Fibroblast of skin of right biceps (primary cell): ENCODE measurements at places on chromosomes 4 and X.
A peak's percentile ranks its signal among the peaks of the same experiment; 100 is the strongest.

DNA sequence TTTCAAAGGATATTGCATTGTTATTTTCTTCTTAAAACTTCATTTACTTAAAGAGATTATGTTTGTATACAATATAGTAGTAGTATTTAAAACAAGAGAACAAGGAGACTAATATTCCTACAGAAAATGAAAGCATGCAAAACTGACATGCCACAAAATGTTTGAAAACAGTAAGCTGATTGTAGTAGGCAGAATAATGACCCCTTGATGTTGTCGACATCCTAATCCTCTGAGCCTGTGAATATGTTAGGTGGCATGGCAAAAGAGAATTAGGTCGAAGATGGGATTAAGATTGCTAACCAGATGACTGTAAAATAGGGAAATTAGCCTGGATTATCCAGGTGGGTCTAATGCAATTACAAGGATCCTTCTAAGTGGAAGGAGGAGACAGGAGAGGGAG, 522.2 kb upstream of the NR3C2 start:
- DNase-seq, result no peak

- DNase-seq, result peak; percentile 60
Measured at GRCh38 chr4:122914938-122915337, 7.5 kb downstream of the NUDT6 start.

DNA sequence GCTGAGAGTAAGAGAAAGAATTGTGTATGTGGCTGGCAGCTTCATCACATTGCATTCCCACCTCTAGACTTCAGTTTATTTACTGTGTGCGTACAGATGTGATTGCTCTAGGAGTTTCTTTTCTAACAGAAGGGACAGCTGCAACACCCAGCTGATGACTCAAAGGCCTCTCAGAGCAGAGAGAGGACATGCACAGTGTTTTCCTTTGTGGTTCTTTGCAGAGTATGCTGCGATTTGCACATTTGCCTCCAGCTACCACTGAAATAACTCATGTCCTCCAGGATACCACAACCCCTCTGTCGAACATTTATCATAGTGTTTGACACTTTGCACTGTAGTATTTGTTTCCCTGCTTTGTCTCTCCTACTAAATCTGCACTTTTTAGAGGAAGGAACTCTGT, 294.1 kb downstream of the STIM2 start:
- peak; percentile 86 for DNase-seq

GRCh38 chr4:154506253-154506652, 14.7 kb upstream of the DCHS2 start:
- DNase-seq, result peak; percentile 23

GRCh38 chr4:87679449-87680169, 29.5 kb downstream of the DMP1 start:
- DNase-seq, result peak; percentile 63

DNA sequence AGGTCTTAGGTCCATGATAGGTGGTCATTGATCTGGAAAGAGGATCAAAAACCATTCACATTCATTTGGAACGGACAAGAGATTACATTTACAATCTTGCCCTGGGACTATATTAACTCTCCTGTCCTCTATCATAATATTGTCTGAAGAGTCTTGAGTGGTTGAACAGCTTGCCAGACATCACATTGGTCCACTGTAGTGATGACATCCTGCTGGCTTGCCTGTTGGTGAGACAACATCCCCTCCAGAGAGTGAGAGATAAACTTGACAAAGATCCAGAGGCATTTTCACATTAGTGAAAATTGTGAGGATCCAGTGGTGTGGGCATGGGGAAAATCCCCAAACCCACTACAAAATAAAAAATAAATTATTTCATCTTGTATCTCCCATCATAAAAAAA, 155.7 kb upstream of the LEF1 start:
- no peak for DNase-seq

DNA sequence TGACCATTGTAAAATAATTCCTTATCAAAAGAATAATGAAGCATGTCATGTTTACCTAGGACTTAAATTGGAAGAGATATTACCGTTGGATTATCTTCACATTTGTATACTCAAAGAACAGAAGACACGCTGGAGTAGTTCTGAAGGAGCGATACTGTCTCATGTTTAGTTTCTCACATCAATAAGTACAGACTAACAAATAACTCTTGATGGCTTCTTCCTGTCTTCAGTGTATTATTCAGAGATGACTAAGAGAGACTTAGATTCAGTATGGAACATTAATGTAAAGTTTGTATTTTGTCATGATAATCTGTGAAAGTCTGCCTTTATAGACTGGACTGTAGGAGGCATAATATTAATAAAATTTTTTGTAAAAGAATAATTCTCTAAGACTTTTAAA, 72.7 kb downstream of the SPRY1 start:
- no peak for DNase-seq
